Kidney capillary endothelial cell (primary cell): ENCODE measurements at places on chromosomes 7 and 10.

- peak; percentile 26 for DNase-seq
These were observed 270.8 kb downstream of the HTR7 start for GRCh38 chr10:90587081-90587491.

- no peak for DNase-seq
These were observed 38.0 kb downstream of the UNC5B start for GRCh38 chr10:71250405-71250804.

DNA sequence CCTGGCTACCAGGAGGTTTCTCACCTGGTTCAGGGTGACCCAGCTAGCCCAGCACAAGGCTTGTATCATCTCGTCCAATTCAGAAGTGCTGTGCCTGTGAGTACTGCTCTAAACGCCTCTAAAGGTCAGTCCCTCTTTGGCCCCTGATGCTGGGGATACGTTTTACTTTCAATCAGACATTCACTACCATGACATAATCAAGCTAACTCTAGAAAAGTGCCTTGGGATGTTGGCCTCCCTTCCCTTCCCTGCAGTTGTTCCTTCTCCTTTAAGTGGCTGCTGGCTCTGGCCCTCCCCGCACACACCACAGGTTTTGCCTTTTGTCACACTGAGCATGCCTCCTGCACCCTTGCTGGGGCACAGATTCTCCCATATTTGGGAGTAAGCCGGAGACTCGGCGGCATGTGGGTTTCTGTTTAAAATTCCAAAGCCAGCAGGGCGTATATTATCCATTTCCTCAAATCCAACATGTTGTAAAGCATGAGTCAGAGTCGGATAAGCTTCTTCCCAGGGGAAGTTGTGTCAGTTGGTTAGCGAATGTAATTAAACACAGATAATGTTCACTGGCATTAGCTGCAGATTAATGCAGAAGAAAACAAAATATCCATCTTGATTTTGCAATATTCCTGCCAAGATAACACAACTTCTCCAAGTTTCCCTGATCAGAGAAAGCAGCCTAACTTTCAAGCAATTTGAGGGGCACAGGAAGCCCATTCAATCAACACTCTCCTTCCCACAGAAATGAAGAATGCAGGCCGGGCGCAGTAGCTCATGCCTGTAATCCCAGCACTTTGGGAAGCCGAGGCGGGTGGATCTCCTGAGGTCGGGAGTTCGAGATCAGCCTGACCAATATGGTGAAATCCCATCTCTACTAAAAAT is 31.8 kb upstream of the VCL start:
- peak; percentile 91 for DNase-seq

GRCh38 chr7:107641676-107642075 is 19.0 kb upstream of the SLC26A4 start:
- DNase-seq = no peak

DNA sequence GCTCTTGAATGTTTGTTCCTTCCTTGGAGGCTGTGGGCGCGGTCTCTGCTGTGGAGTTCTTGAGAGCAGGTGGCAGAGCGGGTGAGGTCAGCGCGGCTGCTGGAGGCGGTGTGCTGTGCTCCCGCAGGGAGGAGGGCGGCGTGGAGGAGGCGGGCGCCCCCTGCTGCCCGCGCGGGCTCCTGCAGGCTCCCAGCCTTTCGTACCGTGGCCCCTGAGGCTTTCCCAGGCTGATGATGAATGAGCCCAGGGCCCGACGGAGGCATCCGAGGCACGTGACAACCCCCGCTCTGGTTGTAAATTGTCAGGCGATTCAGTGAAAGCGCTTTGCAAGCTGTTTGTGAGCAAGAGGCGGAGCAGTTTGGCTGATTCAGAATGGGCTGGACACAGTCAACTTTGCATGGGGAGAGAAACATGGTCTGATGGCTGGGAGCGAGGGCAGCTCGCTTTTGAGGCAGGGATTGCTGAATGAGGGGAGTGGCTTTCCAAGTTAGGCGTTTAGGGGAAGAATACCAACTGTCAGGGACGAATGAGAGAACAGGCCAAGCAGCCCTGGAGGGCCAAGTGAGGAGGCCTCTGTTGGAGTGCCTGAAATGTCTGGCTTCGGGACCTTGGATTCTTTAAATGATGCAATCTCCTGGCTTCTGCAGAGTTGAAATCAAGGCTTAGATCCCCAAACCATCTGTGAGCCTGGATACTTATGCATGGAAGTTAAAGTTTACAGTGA is 46.6 kb downstream of the CDHR3 start:
- peak; percentile 71 for DNase-seq
